AML-193 (cell line): ENCODE measurements at places on chromosomes 12 and 14.

- no peak for DNase-seq
Observed at GRCh38 chr12:108567406-108568337, 5.3 kb downstream of the ISCU start.

DNA sequence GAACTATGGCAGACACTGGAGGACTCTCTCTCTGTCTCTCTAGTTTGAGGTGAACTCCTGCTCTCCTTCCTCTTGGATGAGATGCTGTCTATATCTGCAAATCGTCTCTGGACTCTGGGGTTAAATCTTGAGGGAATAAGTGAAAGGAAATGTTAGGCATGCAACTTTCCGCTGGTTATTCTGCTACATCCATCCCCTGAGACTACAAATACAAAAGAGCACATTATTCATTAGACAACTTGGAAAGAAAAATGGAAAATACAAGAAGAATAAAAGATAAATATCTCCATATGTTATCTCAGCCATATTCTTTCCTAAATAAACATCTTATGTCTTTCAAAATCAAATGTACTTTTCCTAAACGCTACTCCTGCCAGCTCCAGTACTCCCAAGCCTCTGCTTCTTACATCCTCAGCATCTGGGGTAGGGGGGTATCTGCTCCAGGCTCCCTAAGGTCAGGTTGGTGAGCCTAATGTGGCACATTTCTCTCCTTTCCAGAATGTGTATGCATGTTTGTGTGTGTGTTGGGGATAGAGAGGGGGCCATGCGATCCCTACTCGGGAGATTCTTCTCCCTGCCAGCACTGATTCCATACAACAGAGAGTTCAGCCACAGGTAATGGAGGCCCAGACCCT, 102.9 kb upstream of the FSCB start:
- DNase-seq, result no peak

- no peak for DNase-seq
Observed at GRCh38 chr14:101997429-101998336, 33.3 kb downstream of the DYNC1H1 start.

DNA sequence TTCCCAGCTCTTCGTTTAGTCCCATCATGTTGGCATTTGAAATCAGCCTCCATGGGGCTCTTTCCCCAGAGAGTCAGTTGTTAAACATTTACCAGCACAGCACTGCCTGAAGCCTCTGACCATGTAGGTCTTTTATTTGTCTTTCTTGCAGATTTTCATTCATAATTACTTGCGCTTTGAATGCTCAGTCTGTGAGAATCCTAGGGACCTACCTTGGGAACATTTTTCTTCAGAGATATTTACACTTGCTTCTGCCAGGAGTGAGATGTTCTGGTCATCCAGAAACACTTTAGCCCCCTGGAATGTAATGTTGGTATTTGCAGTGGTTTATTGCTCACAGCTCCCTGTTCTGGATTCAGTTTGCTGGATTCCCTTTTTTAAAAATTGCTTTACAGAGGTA, 41.7 kb downstream of the RPH3A start:
- DNase-seq, result no peak

DNA sequence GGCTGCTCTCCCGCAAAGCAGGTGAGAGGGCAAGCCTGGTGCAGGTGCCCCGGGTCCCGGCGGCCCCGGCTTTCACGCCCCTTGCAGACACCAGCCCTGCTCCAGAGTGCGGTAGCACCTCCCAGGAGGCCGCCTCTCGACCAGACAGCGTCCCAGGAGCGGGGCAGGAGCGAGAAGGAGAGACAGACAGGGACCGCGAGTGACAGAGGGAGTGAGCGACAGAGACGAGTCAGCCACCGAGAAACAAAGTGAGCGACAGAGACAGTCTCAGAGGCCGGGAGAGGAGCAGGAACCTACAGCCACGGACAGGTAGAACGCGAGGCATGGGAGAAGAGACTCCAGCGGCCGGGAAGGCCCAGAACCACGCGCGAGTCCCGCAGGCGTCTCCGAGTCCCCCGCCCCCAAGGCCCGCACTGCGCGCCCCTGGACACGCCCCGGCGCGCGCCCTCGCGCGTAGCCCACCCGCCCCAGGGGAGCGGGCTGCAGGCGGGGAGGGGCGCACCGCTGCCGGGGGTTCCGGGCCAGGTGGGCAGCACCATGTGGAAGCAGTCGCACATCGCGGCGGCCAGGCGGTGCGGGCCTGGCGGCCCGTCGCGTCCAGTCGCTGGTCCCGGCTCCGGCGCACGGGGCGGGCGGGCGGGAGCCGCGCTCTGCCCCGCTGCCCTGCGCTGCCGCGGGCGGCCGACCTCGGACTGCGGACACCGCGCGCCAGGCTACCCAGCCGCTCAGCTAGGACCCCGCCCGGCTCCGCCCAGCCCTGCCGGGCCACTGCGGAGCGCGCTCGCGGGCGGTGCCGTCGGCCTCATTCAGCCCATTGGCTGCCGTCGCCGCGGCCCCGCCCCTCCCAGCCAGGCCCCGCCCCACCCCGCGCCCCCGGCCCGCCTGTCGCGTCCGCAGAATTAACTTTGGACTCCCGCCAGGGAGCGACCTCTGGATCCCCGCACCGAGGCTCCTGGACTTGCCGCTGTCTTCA, at the start of gene AHNAK2:
AHNAK2 (minus strand) TSS at position 694 of the 973 bp plus-strand sequence; CDS start at position 557, 137 bp downstream.
- no peak for DNase-seq

DNA sequence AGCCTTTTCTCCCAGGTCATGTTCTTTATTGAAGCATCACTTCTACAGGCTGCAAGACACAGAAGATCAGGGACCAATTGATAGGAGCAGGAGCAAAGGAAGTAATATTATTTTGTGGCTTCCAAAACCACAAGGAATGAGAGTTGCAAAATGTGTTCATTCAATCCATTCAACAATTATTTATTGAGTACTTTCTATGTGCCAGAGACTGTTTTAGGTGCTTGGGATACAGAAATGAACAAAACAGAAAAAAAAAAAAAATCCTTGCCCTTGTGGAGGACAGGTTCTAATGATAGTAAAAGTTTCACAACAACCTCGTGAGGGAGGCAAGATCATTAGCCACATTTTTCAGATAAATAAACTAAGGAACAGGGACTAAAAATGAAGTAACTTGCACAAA, 20.1 kb upstream of the DACT1 start:
- DNase-seq, result no peak

GRCh38 chr12:89664441-89664840, 44.2 kb downstream of the ATP2B1 start:
- DNase-seq, result no peak

DNA sequence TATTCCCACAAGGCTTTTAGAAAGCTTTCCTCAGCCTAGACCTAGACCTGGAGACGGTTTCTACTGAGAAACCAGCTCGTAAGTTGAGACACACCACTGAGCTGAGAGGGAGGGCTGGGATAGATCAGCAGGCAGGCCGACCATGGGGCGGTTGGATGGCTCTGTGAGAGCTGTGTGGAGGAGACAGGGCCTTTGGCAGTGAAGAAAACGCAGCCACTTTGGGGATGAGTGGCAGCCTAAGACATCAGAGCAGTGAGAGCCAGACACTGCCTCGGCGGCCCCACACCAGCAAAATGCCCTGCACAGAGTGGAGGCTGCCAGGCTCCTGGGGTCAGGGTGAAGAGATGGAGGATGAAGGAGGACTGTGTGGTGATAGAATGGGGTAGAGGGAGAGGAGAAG, 46.0 kb downstream of the CACNA2D4 start:
- DNase-seq, result no peak

DNA sequence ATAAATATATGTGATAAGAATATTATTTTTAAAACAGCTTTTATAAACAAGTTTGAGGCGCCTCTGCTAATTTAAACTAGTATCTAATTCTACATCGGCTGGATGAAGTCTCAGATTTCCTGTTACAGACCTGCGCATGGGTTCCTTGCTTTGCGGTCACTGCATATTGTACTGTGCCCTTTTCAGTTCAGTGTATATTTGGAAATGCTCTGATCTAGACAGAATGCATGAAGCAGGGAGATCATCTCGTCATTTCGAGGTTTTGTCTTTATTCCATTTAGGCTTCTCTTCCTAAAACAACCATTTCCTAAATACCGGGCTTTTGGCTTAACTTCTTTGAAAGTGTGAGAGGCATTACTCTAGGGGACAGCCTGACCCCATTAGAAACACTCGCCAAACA, 25.6 kb downstream of the CRACR2A start:
- DNase-seq, result no peak

DNA sequence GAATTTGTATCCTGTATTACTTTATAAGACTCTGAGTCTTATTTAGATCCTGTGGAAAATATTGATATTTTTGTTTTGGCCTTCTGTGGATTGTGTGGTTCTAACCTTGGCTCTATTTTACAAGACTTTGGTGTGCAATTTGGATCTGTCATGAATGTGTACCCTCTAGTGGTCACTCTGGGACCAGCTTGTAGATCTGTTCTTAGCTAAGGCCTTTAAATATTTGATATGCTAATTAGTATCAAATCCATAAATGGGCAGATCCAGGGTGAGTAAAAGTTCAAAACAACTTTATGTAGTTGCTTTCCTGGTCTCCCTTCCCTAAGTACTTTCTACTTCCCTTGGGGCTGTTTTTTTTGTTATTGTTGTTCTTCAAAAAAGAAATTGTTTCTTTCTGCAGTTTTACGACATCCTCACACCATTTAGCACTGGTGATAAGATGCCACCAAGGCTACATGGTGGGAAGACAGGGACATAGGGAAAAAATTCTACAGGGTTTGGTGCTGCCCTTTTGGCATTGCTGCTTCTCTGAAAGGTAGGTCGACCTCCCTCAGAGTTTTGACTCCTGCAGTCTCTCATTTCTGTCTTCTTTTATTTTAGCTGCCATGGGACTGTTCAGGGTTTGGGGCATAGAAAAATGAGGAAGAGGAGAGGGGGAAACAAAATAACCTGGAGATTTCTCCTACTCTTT, 238.5 kb downstream of the GPHN start:
- DNase-seq, result peak; percentile 15
